Calu3 (cell line): ENCODE measurements at places on chromosomes 7 and 10. TPM values are rescaled to one million over a fixed set of nuclear protein-coding genes. Genes with fewer than 3 reads are reported as not detected.

AKR1D1 gene
- not detected in 2 replicates for total RNA-seq

DNA sequence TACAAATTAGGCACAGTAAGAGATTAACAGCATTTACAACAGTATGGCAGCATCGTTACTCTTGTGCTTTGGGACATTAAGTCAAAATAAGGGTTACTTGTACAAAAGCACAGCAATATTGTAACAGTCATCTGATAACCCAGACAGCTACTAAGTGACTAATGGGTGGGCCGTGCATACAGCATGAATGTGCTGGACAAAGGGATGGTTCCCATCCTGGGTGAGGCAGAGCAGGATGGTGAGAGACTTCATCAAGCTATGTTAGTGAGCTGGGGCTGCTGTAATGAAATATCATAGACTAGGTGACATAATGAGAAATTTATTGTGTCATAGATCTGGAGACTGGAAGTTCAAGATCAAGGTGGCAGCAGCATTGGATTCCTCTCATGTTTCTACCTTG, 25.4 kb downstream of the EDRF1 start:
- H3K27ac ChIP-seq = no peak overlapping the region
- H3K36me3 ChIP-seq = peaks cover 39% of the 10 kb centered on the region
- DNase-seq = no peak
- H3K4me1 ChIP-seq = no peaks in the 10 kb centered on the region
- no peak overlapping the region for H3K4me3 ChIP-seq

NPC1L1 gene
- 45.0 and 46.0 TPM in 2 replicates for total RNA-seq

- no peaks in the 10 kb centered on the region for H3K27me3 ChIP-seq
- no peak overlapping the region for H3K27ac ChIP-seq
- peaks cover 6% of the 10 kb centered on the region for H3K4me1 ChIP-seq
- DNase-seq = no peak
Measured at GRCh38 chr10:102519246-102519825, 15.6 kb downstream of the SUFU start.

DNA sequence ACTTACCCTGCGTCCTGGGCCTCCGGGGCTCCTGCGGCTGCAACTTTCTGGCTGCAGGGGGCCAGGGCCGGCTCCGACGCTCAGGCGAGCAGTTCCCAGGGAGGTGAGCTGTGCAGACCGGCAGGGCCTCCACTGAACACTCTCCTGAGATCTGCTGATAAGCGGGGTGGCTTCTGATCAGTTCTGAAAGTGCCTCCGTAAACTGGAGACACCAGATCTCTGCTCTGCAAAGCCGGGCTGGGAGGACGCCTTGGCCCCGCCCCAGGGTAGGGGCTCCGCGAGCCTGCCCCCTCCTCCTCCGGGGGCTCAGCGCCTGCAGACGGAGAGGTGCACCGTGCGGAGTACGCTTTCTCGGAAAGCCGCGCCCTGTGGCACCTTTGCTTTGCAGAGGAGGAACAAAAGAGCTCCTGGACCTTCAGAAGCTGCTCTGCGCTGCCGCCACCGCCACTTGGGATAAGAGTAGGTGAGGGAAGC, 141.3 kb upstream of the VKORC1L1 start:
- peak overlapping the region; percentile 27 for H3K4me3 ChIP-seq
- H3K27ac ChIP-seq = no peak overlapping the region
- no peaks in the 10 kb centered on the region for H3K36me3 ChIP-seq
- peak; percentile 14 for DNase-seq
- H3K4me1 ChIP-seq = no peaks in the 10 kb centered on the region

DNA sequence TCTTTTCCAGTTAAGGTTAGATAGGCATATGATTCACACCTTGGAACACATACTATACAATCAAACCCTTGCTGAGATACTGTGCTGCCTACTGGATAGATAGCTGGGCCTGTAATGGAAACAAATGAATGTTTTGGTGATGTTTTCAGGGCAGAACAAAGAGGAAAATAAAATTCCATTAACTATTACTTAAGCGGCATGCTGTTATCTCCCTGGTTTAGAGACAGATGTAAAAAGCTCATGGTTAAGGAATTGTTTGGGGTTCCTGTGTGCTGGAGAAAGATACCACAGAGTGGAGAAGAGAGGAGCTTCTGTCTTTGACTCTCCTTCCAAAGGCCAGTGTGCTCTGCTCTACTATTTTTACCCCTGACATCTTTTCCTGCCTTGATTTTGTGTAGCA, 341.1 kb downstream of the PLXDC2 start:
- H3K4me3 ChIP-seq = no peak overlapping the region
- H3K36me3 ChIP-seq = no peaks in the 10 kb centered on the region
- DNase-seq = no peak
- no peaks in the 10 kb centered on the region for H3K4me1 ChIP-seq
- no peaks in the 10 kb centered on the region for H3K27me3 ChIP-seq

- H3K4me1 ChIP-seq = peaks cover 7% of the 10 kb centered on the region
- H3K27ac ChIP-seq = no peak overlapping the region
- no peaks in the 10 kb centered on the region for H3K27me3 ChIP-seq
Measured at GRCh38 chr10:52215745-52216361, 98.2 kb upstream of the DKK1 start.

GRCh38 chr10:117519286-117519685, 23.3 kb upstream of the EMX2 start:
- no peak for DNase-seq
- no peak overlapping the region for H3K4me3 ChIP-seq
- no peak overlapping the region for H3K27ac ChIP-seq
- peaks cover 23% of the 10 kb centered on the region for H3K27me3 ChIP-seq

DNA sequence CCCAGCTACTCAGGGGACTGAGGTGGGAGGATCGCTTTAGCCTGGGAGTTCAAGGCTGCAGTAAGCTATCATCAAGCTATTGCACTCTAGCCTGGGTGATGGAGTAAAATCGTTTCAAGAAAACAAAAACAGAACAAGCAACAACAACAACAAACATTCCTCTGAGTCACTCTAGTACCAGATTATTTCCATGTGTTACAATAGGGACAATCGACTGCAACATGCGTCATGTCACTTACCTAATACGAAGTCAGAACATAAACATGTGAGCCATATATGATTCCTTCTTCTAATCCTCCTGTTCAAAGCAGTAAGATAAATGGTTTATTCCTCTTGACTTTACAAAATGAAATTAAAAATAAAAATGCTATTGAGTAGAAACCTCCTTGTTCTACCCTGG, 57.3 kb downstream of the ZNF438 start:
- H3K36me3 ChIP-seq = no peaks in the 10 kb centered on the region
- peaks cover 26% of the 10 kb centered on the region for H3K4me1 ChIP-seq
- H3K4me3 ChIP-seq = no peak overlapping the region
- DNase-seq = no peak
- H3K27ac ChIP-seq = no peak overlapping the region

FOXK1 gene
- total RNA-seq = 65.9 and 67.1 TPM in 2 replicates

- H3K27ac ChIP-seq = no peak overlapping the region
- no peak overlapping the region for H3K4me3 ChIP-seq
- no peaks in the 10 kb centered on the region for H3K36me3 ChIP-seq
- no peak for DNase-seq
Measured at GRCh38 chr7:95811846-95812445, 39.6 kb downstream of the DYNC1I1 start.

DNA sequence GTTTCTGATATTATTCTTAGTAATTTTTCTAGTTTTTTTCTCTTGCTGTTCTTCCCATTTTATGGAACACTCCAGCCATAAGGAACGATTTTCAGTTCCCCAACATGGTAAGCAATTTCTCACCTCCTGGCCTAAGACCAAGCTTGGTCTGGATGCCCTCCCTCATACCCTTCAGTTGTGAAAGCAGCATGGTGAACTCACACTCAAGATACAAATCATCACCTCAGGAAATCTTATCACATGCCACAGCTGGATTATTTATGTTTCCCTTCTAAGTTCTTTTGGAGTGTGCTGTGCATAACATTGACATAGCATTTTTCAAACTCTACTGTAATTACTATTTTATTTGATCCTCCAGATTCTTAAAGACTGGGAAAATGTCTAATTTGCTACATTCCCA, 216.6 kb downstream of the AGMO start:
- H3K4me1 ChIP-seq = no peaks in the 10 kb centered on the region
- no peaks in the 10 kb centered on the region for H3K36me3 ChIP-seq
- no peak for DNase-seq
- no peaks in the 10 kb centered on the region for H3K27me3 ChIP-seq
- H3K4me3 ChIP-seq = no peak overlapping the region
- no peak overlapping the region for H3K27ac ChIP-seq

DNA sequence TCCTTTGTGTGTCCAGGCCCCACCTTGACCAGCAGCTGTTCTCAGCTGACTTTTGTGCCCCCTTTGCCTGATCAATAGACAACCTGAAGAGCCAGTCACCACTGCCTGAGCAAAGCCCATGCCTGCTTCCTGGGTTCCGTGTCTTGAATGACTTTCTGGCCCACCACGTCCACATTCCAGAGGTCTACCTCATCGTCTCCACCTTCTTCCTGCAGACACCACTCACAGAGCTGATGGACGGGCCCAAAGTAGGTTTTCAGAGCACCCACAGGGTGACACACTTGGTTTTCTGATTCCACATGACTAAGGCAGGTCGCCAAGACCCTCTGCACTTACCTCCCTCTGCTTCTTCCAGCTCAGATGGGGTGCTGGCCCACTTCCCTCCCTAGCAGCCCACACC, 126.8 kb downstream of the WDFY4 start:
- H3K36me3 ChIP-seq = no peaks in the 10 kb centered on the region
- H3K4me1 ChIP-seq = no peaks in the 10 kb centered on the region
- no peak for DNase-seq
- no peak overlapping the region for H3K27ac ChIP-seq
- peaks cover 65% of the 10 kb centered on the region for H3K27me3 ChIP-seq
- H3K4me3 ChIP-seq = no peak overlapping the region

DNA sequence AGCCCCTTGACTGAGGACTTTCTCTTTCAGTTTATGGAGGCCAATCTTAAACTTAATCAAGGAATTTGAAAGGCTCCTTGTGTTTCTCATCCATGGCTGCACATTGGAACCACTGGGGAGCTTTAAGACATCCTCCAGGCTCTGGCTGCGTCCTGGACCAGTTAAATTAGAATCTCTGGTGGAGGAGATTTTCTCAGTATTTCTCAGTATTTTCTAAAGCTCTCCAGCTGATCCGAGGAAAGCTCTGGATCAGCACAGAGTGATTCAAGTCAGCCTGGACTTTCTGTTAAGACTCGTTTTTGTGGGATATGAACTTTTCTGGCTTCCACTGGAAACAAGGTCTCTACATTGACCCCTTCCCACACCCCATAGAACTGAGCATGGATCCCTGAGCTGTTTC, 249.8 kb downstream of the STK31 start:
- H3K27me3 ChIP-seq = peaks cover 53% of the 10 kb centered on the region
- no peak for DNase-seq
- no peak overlapping the region for H3K4me3 ChIP-seq
- peaks cover 22% of the 10 kb centered on the region for H3K4me1 ChIP-seq
- H3K27ac ChIP-seq = no peak overlapping the region

GRCh38 chr7:82539969-82540368, 96.4 kb upstream of the CACNA2D1 start:
- no peak overlapping the region for H3K4me3 ChIP-seq
- DNase-seq = no peak
- no peak overlapping the region for H3K27ac ChIP-seq
- H3K27me3 ChIP-seq = no peaks in the 10 kb centered on the region
- no peaks in the 10 kb centered on the region for H3K36me3 ChIP-seq

MEOX2 gene
- 8.7 and 12.6 TPM in 2 replicates for total RNA-seq

AGFG2 gene
- 45.6 and 63.1 TPM in 2 replicates for total RNA-seq

DNA sequence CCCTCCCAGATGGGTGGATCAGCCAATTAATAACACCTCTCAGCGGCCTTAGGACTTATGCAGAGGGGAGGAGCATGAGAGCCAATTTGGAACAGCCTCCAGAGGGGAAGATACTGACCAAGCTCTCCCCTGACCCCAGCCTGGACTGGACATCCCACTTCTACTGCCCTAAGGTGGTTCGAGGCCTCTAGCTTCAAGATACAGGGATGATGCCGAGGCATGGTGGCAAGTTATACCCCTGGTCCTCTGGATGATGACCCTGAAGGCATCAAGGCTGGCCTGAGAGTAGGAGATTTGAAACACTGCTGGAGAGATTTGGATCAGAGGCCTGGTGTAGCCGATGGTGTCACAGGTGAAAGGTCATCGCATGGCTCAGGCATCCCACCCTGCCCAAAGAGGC, 3.2 kb downstream of the CDH23 start:
- H3K27me3 ChIP-seq = peaks cover 93% of the 10 kb centered on the region
- DNase-seq = no peak
- H3K36me3 ChIP-seq = no peaks in the 10 kb centered on the region
- no peak overlapping the region for H3K27ac ChIP-seq
- H3K4me3 ChIP-seq = no peak overlapping the region

OR6V1 gene
- total RNA-seq = not detected in 2 replicates

DNA sequence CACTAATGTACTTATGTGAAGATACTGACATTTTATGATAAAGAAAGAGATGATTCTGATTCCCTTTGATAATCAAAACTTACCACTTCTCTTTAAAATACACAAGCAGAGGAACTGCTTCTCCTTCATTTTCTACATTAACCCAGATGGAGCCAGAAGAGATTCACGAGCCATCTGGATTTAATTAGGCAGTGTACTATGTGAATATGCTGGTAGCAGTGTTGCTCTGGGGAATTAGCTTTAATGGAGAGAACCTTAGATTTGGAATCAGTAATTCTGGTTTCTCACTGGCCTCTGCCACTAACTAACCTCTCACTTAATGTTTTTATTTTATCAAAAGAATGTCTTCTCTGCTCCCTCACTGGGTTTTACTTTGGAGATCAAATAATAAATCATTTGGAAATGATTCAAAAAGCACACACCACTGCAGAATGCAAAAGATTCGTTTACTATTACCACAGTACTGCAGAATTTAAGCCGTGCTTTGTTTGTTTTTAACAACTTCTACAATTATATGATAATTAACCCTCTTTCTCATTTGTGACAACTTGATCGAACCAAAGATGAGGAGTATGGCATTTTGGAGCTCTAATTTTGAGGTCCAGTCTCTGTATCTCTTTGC, 77.5 kb upstream of the PHYHIPL start:
- peaks cover 46% of the 10 kb centered on the region for H3K27me3 ChIP-seq
- no peak overlapping the region for H3K4me3 ChIP-seq
- H3K27ac ChIP-seq = no peak overlapping the region
- H3K36me3 ChIP-seq = no peaks in the 10 kb centered on the region

- no peak overlapping the region for H3K27ac ChIP-seq
- H3K4me1 ChIP-seq = no peaks in the 10 kb centered on the region
- DNase-seq = no peak
- no peak overlapping the region for H3K4me3 ChIP-seq
- H3K36me3 ChIP-seq = peaks cover 21% of the 10 kb centered on the region
- H3K27me3 ChIP-seq = no peaks in the 10 kb centered on the region
Measured at GRCh38 chr7:1869452-1870130, 199.5 kb downstream of the ELFN1 start.

PON3 gene
- total RNA-seq = 5.3 and 6.5 TPM in 2 replicates

DNA sequence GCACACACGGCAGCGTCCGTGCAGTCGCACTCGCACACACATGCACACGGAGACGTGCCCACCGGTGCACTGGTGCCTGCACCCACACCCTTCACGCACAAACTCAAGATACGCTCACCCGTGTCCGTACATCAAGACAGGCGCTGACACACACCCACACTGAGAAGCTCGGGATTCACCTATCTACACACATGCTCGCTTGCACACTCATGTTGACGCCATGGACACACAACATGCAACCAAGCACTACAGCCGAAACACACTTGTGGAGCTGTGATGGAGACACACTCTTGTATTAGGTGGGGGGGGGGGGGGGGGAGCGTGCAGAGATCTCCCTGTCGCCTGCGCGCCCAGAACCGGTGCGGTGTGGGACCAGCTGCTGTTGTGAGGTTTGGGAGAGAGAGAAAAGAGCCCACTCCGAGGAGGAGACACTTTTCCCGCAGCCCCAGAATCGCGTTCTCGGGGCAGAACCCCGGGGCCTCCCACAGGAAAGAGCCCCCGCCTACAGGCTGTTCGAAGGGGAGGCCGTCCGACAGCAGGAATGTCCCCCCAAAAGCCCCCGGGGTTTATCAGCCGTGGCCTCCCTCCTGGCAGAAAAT, 605 bp upstream of the NFKB2 start:
- peaks cover 47% of the 10 kb centered on the region for H3K36me3 ChIP-seq
- H3K4me3 ChIP-seq = peak overlapping the region; percentile 90
- no peak for DNase-seq
- H3K27ac ChIP-seq = peak overlapping the region; percentile 88
- H3K4me1 ChIP-seq = peaks cover 11% of the 10 kb centered on the region
- H3K27me3 ChIP-seq = no peaks in the 10 kb centered on the region
